ENCODE measurements at places on chromosomes 5 and 9.

DNA sequence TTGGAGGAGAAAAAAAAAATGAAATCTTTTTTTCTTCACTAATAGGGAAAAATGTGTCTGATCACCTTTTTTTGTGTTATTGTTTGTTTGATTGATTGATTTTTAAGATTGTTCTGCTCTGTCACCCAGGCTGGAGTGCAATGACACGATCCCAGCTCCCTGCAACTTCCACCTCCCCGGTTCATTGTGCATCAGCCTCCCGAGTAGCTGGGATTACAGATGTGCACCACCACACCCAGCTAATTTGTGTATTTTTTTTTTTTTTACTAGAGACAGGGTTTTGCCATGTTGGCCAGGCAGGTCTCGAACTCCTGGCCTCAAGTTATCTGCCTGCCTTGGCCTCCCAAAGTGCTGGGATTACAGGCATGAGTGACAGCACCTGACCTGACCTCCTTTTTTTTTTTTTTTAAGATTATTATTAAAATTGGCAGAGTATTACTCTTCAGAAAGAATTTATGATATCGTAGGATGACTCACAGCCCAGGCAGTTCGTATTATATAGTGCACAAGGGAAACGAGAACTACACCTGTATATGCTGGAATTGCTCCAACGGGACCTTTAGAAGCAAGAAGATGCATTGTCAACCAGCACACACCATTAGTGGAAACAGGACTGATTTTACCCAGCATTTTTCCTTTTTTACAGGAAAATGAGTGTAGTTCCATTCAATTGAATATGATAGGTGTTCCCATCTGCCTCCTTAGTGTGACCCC lies 27.7 kb downstream of the FUBP3 start:
- no peak for DNase-seq

GRCh38 chr5:139147483-139148087 lies 50.6 kb downstream of the SIL1 start:
- no peak for DNase-seq

GRCh38 chr5:61277190-61277589 lies 54.9 kb upstream of the ZSWIM6 start:
- no peak for DNase-seq

- no peak for DNase-seq
Measured at GRCh38 chr5:133992429-133993155, 12.2 kb downstream of the VDAC1 start.

DNA sequence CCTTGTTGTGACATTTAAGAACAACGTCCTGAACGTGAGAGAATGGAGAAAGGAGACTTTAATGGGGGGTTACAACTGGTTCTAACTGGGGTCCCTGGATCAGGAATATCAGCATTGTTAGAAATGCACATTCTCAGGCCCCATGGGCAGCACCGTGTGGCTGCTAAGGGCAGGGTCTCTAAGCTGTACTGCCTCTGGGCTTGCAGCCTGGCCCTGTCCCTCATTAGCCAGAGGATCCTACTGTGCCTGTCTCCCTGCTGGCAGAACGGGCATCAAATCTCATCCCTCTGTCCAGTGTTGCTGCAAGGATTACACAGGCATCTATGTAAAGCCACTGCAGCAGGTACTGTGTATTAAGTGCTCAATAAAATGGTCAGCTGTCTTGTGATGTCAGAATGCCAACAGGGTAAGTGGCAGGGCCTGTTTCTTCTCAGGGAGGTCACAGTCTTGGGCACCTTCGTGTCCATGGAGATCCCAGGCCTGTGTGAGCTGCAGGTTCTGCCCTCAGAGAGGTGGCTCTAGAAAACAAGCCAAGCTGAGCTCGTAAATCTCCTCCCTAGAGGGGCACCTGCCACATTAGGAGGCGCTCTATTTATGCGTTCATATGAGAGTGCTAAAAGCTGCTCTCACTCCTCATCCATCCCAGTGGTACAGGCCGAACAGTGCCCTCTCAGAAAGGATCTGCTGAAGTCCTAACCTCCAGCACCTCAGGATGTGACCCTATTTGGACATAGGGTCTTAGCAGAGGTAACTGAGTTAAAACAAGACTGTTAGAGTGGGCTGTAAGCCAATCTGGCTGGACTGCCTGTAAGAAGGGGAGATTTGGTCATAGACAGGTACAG lies 210.5 kb downstream of the GADD45G start:
- DNase-seq, result no peak

GRCh38 chr5:58048954-58049353 lies 410.9 kb downstream of the PLK2 start:
- no peak for DNase-seq

GRCh38 chr5:88390481-88390880 lies 121.8 kb upstream of the TMEM161B start:
- DNase-seq, result no peak

DNA sequence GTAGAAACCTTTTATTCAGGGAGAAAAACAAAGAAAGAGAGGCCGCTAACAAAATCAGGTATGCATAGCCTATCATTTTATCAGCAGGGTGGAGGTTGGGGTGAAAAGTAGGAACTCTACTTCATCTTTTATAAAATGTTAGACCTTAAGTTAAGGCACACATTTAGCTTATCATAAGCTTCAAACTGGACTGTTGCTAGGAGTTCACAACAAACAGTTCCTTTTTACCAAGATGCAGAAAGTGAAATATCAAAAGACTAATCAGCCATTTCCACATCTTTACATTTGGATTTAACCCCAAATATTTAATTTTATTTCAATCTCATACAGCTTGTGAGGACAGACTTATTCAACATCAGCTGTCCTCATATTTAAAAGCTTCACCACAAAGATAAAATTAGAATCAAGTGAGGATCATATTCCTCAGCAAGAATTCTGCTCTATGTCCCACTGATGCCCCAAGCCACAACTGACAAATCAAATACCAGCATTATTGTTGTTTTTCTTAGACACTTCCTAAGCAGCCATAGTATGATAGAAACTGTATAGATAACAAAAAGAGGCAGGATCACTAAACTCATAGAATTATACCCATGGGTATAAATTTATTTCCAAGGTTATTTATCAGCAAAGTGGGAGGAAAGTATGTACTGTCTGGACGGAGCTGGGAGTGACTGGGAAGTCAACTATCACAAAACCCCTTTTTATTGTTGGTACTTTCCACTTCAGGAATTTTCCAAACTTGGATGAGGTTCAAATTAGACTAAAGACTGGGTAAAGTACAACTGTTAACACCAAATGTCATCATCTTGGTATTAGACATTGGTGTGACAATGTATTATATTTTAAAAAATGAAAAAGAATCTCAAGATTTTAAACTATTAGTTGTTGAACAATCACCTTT lies 29.9 kb upstream of the MYOT start:
- DNase-seq, result no peak

- DNase-seq, result no peak
Measured at GRCh38 chr5:142908659-142909058, 138.5 kb downstream of the ARHGAP26 start.

DNA sequence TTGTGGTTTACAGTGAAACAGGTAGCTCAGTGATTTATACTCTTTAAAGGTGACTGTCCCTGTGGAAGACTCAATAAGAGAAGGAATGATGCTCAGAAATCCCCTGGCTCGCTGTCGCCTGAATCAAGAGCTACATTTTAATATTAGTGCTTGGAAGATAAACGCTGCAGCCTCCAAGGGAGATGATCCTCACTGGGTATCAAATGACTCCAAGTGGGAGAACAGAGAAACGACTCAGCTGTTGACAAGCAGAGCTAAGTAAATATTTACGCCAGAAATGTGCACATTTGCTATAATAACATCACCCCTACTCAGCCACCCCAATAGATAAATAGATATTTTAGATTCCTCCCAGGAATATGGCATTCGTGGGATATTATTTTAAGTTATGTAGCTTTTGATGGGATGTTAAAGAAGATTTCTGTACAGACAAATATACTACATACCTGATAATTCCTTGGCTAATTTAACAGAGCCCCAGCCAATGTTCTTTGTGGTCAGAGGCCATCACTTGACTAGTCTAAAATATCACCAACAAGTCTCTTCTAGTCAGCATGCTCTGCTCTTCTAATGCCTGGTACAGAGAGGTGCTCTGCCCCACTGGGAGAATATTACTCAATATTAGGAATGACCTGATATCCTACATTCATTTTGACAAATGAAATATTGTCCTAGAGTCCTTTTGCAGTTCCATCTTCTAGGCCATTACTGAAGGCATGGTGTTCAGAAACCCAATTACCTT lies 18.3 kb upstream of the CCDC192 start:
- DNase-seq, result no peak

DNA sequence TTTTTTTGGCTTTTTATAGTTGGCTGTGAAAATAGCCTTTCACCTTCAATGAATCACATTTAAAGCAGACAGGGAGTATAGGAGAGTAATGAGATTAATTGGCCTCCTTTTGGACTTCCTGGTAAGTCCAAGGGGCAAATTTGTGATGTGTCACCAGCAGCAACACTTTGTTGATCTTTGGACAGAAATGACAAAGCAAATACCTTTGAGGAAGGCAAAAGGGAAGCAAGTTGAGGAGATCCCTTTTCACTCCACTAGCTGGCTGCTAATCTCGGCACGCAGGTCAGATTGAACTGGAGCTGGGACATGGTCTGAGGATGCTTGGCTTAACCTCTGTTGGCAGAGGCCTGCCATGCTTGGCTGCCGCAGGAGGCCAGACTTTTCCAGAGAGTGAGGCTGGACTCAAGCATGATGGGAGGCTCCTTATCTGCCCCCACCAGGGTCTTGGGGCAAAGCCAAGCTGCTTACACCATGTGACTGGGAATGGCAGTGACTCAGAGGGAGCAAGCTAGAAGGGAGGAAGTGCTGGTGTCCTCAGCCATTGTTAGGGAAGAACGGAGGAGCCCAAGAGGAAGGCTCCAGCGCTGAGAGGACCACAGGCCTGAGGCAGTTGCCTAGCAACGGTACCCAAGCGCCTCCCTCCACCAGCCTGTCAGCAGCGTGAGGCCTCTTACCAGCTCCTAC lies 174.5 kb upstream of the MAP1B start:
- DNase-seq, result no peak

- DNase-seq, result no peak
Measured at GRCh38 chr9:75448281-75448680, 360.0 kb downstream of the OSTF1 start.

DNA sequence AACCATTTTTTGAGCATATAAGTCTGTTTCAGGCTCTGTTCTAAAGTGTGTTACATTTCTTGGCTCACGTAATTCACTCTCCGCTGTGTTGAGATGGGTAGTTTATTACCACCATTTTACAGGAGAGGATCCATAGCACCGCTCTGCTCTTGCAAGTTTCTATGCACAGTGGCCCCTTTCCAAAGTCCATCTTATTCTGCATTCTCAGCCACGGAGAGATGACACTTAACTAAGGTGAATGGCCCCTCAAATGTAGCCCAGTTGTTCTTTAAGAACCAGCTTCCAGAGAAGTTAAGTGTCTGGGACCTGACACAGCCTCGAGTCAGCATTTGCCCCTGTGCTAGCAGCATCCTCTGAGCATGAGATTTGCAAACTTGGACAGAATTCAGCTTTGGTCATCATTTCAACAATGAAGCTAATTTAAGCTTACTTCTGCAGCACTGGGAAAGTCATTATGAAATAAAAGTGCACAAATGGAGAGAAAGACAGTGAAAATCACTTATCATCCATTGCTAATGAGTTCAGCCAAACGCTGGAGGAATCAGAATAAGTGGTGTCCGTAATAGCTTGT lies 61.9 kb downstream of the FAM78A start:
- no peak for DNase-seq

- no peak for DNase-seq
Measured at GRCh38 chr9:69745716-69746437, 13.9 kb downstream of the PTAR1 start.
